HCT116 (cell line): ENCODE measurements at places on chromosomes 13 and 19. TPM values are rescaled to one million over a fixed set of nuclear protein-coding genes. Genes with fewer than 3 reads are reported as not detected.

DNA sequence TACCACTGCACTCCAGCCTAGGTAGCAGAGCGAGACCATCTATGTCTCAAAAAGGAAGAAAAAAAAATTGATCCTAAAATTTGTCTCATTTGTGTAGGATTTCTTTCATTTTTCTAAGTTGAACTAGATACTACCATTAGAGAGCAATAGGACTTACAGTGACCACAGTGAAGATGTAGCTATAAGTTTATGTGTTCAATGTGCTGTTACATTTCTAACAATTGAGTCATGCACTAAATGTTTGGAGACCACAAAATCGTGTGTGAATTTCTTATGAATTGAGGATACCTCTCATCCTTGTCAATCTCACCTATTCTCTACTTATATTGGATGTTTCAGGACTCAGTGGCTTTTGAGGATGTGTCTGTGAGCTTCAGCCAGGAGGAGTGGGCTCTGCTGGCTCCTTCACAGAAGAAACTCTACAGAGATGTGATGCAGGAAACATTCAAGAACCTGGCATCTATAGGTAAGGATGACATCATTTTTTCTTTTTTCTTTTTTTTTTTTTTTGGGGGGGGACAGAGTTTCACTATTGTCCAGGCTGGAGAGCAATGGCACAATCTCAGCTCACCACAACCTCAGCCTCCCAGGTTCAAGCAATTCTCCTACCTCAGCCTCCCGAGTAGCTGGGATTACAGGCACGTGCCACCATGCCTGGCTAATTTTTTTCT, 12.8 kb downstream of the ZNF791 start:
- DNase-seq, result no peak
- no peak overlapping the region for H3K4me3 ChIP-seq
- no peak overlapping the region for H3K27ac ChIP-seq
- H3K27me3 ChIP-seq, result no peaks in the 10 kb centered on the region
- no peaks in the 10 kb centered on the region for H3K4me1 ChIP-seq

GRCh38 chr19:30226464-30227011, 145.6 kb upstream of the ZNF536 start:
- H3K36me3 ChIP-seq, result no peaks in the 10 kb centered on the region
- H3K27ac ChIP-seq, result no peak overlapping the region
- DNase-seq, result no peak

DNA sequence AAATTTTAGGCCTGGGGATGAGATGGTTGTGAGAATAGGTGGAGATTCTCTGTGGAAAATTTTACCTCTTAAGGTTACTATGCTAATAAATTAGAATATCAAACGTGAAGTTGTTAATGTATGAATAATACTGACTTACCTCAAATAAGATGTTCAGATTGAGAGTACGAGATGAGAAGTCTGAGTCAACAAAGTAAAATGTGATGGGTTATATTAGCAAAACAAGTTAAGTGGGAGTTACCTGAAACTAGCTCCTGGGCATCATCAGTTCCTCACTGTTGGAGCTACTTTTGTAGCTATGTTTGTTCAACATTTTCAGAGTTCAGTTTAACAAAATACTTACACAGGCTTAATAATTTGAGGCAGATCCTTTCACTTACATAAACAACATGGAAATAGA, 108.6 kb downstream of the PIBF1 start:
- H3K27ac ChIP-seq, result no peak overlapping the region
- no peaks in the 10 kb centered on the region for H3K27me3 ChIP-seq
- no peak overlapping the region for H3K4me3 ChIP-seq
- no peaks in the 10 kb centered on the region for H3K4me1 ChIP-seq
- DNase-seq, result no peak

GRCh38 chr19:7955696-7956095, 12.2 kb upstream of the TIMM44 start:
- DNase-seq, result no peak
- H3K4me3 ChIP-seq, result no peak overlapping the region
- H3K36me3 ChIP-seq, result peaks cover 3% of the 10 kb centered on the region; the same call in 1 of the 2 replicates
- no peaks in the 10 kb centered on the region for H3K27me3 ChIP-seq
- H3K4me1 ChIP-seq, result peaks cover 8% of the 10 kb centered on the region; the same call in 1 of the 2 replicates

Gene ZNF418
- total RNA-seq, result not detected

GRCh38 chr13:100549316-100549715, 39.3 kb downstream of the GGACT start:
- no peak for DNase-seq
- no peaks in the 10 kb centered on the region for H3K4me1 ChIP-seq
- H3K27ac ChIP-seq, result no peak overlapping the region
- no peaks in the 10 kb centered on the region for H3K36me3 ChIP-seq
- no peaks in the 10 kb centered on the region for H3K27me3 ChIP-seq

- no peaks in the 10 kb centered on the region for H3K36me3 ChIP-seq
- H3K4me3 ChIP-seq, result no peak overlapping the region
- no peak overlapping the region for H3K27ac ChIP-seq
- no peaks in the 10 kb centered on the region for H3K27me3 ChIP-seq
- no peak for DNase-seq
These were observed 99.0 kb downstream of the ZNF429 start for GRCh38 chr19:21604351-21604926.

Gene CYSLTR2
- total RNA-seq, result not detected

GRCh38 chr19:13548131-13548530, 41.9 kb upstream of the CACNA1A start:
- H3K27ac ChIP-seq, result no peak overlapping the region
- H3K27me3 ChIP-seq, result peaks cover 21% of the 10 kb centered on the region
- no peaks in the 10 kb centered on the region for H3K36me3 ChIP-seq
- no peak for DNase-seq
- no peaks in the 10 kb centered on the region for H3K4me1 ChIP-seq
- no peak overlapping the region for H3K4me3 ChIP-seq

GRCh38 chr13:20482275-20482761, 43.3 kb downstream of the CRYL1 start:
- H3K4me3 ChIP-seq, result no peak overlapping the region
- no peak for DNase-seq
- no peaks in the 10 kb centered on the region for H3K4me1 ChIP-seq
- H3K36me3 ChIP-seq, result no peaks in the 10 kb centered on the region
- no peaks in the 10 kb centered on the region for H3K27me3 ChIP-seq

DNA sequence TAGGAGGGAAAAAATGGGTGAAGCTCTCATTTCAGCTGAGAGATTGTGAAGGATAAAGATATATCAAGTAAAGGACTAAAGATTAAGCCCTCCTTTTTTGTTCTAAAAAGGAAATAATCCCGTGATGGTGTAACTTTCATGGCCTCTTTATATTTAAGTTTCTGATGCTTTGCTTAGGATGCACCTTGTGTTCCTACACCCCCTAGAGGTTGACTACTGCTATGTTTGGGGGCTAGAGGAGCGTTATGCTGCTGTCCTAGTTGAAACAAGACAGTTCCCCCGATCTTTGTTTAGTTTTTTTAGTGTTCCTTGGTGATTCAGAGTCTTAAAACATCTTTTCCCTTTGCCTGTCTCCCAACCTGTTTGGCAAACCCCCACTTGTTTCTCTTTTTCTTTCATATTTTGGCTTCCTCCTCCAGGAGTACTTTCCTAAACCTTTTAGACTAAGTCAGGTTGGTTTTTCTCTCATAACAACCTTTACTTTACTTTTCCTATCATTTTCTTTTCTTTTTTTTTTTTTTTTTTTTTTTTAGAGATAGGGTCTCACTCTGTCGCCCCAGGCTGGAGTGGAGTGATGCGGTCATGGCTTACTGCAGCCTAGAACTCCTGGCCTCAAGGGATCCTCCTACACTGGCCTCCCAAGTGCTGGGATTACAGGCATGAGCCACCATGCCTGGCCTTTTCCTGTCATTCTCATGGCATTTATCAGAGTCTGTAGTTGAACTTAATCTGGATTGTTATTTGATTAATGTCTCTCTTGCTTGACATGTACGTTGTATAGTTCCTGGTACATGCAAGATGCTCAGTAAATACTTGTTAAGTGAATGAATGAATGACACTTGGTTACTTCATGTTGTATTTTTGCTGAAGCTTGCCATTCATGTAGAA, 2.8 kb downstream of the UBA2 start:
- H3K27ac ChIP-seq, result no peak overlapping the region
- no peaks in the 10 kb centered on the region for H3K27me3 ChIP-seq
- H3K4me1 ChIP-seq, result peaks cover 15% of the 10 kb centered on the region; the same call in 1 of the 2 replicates
- no peak overlapping the region for H3K4me3 ChIP-seq

Gene CHAMP1
- total RNA-seq, result 31.5 TPM

DNA sequence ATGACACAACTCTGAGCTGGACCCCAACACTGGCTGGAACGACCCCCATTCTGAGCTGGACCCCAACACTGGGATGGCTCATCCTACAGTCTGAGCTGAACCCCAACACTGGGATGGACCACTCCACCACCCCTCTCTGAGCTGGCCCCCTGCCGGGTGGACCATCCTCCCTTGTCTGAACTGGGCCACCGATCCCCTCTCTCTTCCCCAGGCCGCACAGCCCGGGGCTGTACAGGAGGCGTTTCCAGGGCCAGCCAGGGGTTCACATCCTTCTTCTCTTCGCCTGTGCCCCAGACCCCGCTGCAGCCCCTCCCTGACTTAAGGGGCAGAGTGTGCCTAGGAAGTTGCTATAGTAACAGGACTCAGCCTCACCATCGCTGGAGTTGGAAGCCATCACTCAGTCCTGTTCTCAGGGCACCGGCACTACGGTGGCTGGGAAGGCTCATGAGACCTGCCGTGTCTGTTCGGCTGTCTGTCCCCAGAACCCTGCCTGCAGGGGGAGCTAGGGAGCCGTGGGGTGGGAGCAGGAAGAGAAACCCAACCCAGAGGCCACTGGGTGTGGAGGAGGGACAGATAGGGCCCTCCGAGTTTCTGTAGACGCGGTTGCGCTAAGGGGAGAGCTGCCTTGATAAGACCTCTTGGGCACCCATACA, 3.7 kb downstream of the PRKACA start:
- H3K27me3 ChIP-seq, result no peaks in the 10 kb centered on the region
- H3K4me3 ChIP-seq, result peak overlapping the region; percentile 81
- no peaks in the 10 kb centered on the region for H3K36me3 ChIP-seq
- H3K4me1 ChIP-seq, result peaks cover 31% of the 10 kb centered on the region

Gene THSD1
- 0.76 TPM for total RNA-seq

DNA sequence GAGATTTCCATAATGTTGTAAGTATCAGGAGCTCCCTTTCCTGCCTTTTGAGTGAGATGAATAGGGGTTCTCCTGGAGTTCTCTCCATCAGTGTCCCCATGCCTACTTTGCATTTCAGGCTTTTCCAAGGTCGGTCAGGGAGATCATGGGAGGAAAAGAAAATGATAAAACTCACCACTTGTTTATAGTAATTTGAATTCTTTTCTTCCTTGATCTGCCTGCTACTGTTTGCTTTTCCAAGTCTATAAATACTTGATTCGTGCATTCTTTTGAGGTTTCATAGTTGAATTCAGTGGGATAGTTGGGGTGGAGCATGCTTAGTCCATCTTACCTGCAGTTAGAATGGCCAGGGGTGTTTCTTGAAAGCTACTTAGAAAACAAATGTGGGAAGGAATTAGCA, 51.5 kb downstream of the PCCA start:
- peaks cover 5% of the 10 kb centered on the region for H3K4me1 ChIP-seq
- no peaks in the 10 kb centered on the region for H3K36me3 ChIP-seq
- H3K4me3 ChIP-seq, result no peak overlapping the region
- DNase-seq, result no peak
- no peak overlapping the region for H3K27ac ChIP-seq

Gene MYO1F
- 0.39 TPM for total RNA-seq

Gene ODAD3
- total RNA-seq, result 0.52 TPM

Gene PTGER1
- total RNA-seq, result 1.1 TPM

Gene PBX4
- 11.6 TPM for total RNA-seq

GRCh38 chr19:4324228-4324627, 14.4 kb downstream of the STAP2 start:
- peaks cover 18% of the 10 kb centered on the region for H3K4me1 ChIP-seq
- no peaks in the 10 kb centered on the region for H3K36me3 ChIP-seq
- no peak overlapping the region for H3K27ac ChIP-seq
- no peak overlapping the region for H3K4me3 ChIP-seq

- H3K36me3 ChIP-seq, result no peaks in the 10 kb centered on the region
- H3K27me3 ChIP-seq, result no peaks in the 10 kb centered on the region
- H3K4me1 ChIP-seq, result no peaks in the 10 kb centered on the region
- H3K27ac ChIP-seq, result no peak overlapping the region
- no peak overlapping the region for H3K4me3 ChIP-seq
These were observed 598.1 kb downstream of the TBC1D4 start for GRCh38 chr13:74883834-74884233.

DNA sequence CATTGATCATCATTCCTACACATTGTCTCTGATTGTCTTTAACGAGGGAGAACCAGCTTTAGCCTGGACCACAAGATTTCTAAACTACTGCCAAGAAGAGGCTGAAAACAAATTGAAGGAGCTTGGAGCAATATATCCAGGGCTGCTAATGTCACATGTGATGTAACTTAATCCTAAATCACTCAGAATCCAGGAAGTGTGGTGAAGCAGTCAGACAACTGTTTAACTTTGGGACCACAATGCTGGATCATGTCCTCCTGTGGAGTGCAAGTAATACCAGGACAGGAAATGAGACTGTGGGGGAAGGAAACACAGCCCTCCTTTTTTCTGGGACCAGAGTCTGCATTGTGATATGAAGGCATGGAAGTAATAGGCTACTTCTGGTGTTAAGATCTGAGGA, 430.2 kb downstream of the KCTD12 start:
- H3K36me3 ChIP-seq, result no peaks in the 10 kb centered on the region
- H3K27ac ChIP-seq, result no peak overlapping the region
- no peaks in the 10 kb centered on the region for H3K4me1 ChIP-seq
- DNase-seq, result no peak

Gene KANK2
- total RNA-seq, result 43.6 TPM

Gene CAPS
- total RNA-seq, result 2.5 TPM

Gene SIGLEC12
- not detected for total RNA-seq

Gene ADGRE2
- total RNA-seq, result 8.4 TPM

Gene PIK3R2
- total RNA-seq, result 53.4 TPM

Gene EBI3
- 1.2 TPM for total RNA-seq

- H3K4me3 ChIP-seq, result no peak overlapping the region
- no peaks in the 10 kb centered on the region for H3K4me1 ChIP-seq
- DNase-seq, result no peak
- H3K36me3 ChIP-seq, result no peaks in the 10 kb centered on the region
- no peaks in the 10 kb centered on the region for H3K27me3 ChIP-seq
- H3K27ac ChIP-seq, result no peak overlapping the region
These were observed 520.1 kb upstream of the NBEA start for GRCh38 chr13:34421858-34422475.

GRCh38 chr19:21233691-21234090, 91.9 kb downstream of the ZNF431 start:
- no peaks in the 10 kb centered on the region for H3K27me3 ChIP-seq
- no peak overlapping the region for H3K4me3 ChIP-seq
- no peaks in the 10 kb centered on the region for H3K36me3 ChIP-seq
- H3K4me1 ChIP-seq, result no peaks in the 10 kb centered on the region
- H3K27ac ChIP-seq, result no peak overlapping the region

Gene TMEM255B
- total RNA-seq, result 7.7 TPM

GRCh38 chr13:33723772-33724435, 94.0 kb upstream of the RFC3 start:
- peak; percentile 77 for DNase-seq
- H3K36me3 ChIP-seq, result no peaks in the 10 kb centered on the region
- H3K27me3 ChIP-seq, result no peaks in the 10 kb centered on the region
- no peaks in the 10 kb centered on the region for H3K4me1 ChIP-seq
- no peak overlapping the region for H3K4me3 ChIP-seq
